ENCODE measurements at places on chromosomes 13 and 19.

- DNase-seq = no peak
Measured at GRCh38 chr13:85170372-85170771, 628.8 kb downstream of the SLITRK6 start.

GRCh38 chr13:40764587-40765403, 6.2 kb downstream of the MRPS31 start:
- peak; percentile 67 for DNase-seq

- DNase-seq = no peak
Measured at GRCh38 chr19:39307822-39308530, 11.8 kb downstream of the IFNL1 start.

DNA sequence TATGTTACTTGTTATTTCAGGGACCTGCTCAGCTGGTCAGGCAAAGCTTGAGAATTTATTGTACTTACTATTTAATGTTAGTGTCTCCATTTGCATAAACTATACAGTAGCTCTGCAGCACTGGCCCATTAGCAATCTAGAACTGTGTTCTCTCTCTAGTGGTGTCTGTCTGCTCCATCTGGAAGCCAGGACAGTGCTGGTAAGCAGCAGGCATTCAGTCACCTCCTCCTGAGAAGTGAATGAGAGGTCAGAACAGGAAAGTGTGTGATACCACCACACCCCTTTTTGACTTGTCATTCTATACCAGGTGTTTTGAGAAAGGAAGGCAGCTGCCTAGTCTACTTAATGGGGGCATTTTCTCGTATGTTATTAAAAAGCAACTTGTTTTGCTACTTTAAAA, 3.9 kb downstream of the COG3 start:
- peak; percentile 22 for DNase-seq

- no peak for DNase-seq
Measured at GRCh38 chr13:75417656-75418055, 64.3 kb downstream of the TBC1D4 start.

DNA sequence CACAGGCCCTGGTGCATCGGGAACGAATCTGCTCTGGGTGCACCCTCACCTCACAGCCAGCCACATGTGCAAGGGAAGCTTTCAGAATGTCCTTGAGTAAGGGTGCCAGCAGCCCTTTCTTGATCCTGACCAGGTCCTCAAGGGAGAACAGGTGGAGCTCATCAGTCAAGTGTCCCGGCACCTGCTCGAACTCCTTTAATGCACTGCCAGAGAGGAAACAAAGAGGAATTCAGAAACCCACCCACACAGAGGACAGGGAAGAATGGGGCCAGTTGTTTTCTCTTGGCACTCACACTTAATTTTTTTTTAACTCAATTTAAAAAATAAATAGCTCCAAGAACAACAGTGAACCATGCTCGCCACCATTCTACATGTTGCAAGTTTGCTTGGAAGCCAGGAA, 41.7 kb downstream of the RUBCNL start:
- no peak for DNase-seq

- DNase-seq = no peak
Measured at GRCh38 chr13:77893066-77893465, 25.6 kb downstream of the EDNRB start.

DNA sequence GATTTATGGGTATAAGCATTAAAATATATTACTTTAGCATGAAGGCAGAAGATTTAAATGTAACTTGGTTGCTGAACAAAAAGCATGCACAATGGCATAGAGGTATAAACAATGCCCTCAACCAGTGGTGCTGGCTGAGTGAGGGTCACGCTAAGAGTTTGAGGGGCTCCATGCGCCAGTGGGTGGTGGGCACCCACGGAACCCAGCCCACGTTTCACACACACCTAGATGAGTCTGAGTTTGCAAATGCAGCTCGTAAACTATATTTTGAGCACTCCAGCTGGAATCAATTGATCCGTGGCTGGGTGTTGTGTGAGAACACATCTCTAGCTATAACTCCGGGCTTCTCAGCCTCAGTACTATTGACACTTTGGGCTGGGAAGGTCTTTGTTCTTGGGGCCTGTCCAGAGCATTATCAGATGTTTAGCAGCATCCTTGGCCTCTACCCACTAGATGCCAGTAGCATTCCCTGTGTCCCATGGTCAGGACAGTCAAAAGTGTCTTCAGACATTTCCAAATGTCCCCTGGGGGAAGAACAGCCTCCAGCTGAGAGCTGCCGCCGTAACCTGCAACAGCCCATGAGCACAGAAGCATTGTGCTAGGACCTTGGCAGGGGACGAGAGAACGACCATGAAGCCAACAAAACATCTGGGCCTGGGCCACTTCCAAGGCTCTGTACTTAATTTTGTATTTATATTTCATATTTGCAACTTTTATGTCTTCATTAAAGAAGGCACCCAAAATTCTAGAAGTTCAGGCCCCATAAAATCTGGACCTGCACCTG, 108.1 kb upstream of the SOX1 start:
- no peak for DNase-seq

DNA sequence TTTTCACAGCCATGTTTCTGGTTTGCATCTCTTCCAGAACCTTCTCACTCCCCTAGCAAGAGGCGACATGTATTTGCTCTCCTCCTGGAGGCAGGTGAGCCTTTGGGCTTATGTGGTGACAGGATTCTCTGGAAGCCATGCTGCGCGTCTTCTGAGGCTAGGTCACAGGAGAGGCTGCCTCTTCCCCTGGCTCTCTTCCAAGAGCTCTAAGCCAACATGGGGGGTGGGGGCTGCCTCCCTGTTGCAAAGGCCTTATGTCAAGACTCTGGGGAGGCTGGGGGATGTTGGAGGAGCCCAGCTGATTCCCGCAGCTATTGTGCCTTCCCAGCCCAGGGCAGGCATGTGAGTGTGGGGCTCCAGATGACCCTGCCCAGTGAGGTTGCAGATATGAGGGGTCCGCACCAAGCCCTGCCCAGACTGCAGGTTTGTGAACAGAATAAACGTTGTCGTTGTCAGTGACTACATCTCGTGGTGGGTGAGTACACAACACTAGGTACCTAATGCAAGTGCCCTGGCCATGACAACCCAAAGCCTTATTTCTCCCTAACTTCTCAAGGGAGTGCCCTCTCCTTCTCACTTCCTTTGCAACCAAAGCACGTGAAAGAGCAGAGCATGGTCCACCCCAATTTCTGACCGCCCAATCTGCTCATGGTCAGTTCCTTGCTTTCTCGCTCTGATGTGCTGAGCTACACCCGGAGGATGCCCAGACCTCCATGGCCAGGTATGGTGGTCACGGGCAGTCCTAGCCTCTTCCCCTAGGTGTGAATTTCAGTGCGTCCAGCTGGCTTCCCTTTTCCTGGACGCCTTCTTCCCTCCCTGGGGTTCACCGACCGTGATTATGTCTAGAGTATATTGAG, 44.9 kb downstream of the TEX29 start:
- DNase-seq = no peak

DNA sequence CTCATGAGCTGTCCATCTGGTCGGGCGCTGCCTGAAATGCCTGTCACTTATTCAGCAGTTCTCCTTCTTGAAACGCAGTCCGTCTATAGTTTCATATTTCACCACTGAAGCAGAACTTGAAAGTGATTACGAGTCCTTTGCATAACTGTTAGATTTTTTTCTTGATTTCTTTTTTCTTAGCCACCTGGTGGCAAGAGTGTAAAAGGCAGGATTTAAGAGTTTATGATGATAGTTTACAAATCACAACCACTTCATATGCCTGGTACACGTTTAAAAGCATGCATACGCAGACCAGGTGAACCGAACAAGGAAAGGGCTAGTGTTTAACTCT, 45.8 kb downstream of the GGACT start:
- DNase-seq = peak; percentile 48

- no peak for DNase-seq
Measured at GRCh38 chr19:30222992-30223865, 149.0 kb upstream of the ZNF536 start.

GRCh38 chr19:18389726-18390064, 3.7 kb downstream of the GDF15 start:
- no peak for DNase-seq

DNA sequence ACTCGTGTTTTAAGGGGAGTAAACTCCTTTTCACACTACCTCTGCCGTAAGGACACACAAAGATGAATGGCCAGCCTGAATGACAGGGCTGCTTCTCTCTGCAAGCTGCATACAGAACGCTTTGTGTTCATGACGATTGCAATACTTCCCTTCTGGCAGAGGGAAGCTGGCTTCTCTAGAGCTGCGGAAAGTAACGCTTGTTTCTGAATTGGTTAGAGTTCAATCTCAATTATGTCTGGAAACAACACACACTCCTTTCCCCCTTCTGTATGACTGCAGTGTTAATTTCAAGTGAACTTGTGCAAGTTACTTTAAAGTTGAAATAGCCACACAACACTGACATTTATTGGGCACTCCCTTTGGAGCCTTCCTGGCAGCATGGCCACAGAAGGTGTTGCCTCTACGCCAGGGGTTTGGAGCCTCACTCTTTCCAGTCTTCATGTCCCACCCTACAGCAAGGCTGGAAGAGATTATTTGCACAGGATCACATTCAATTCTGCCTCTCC, 242.6 kb downstream of the NDFIP2 start:
- DNase-seq = no peak

- DNase-seq = peak; percentile 54
Measured at GRCh38 chr19:29263305-29264135, 50.6 kb upstream of the UQCRFS1 start.

GRCh38 chr19:42606660-42607351, 12.1 kb upstream of the CEACAM8 start:
- peak; percentile 65 for DNase-seq

DNA sequence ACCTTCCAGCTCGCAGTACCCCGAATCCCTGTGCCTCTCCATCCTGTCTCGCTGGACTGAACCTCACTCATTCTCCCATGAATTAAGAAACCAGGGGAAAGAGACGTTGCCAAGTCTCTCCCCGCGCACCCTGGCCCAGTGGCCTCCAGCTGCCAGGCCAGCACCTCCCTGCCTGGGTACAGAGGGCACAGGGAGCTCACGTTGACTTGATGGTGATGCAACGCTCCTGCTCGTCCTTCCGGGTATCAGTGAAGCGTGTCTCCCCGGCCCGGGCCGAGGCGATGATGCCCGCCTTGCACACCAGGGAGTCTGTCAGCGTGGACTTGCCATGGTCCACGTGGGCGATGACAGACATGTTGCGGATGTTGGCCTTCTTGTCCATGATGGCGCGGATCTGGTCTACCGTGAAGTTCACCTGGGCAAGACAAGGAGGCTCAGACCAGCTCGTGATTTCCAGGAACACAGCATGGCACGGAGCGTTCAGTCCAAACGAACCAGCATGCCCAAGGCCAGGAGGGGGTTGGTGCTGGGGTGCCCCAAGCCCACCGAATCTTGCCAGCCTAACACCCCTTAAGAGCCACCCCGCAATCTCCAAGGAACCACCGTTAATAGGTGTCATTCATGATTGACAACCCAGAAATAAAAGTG, 1.2 kb downstream of the EEF2 start:
- DNase-seq = peak; percentile 61

GRCh38 chr19:47272448-47273312, 2.0 kb upstream of the INAFM1 start:
- no peak for DNase-seq

DNA sequence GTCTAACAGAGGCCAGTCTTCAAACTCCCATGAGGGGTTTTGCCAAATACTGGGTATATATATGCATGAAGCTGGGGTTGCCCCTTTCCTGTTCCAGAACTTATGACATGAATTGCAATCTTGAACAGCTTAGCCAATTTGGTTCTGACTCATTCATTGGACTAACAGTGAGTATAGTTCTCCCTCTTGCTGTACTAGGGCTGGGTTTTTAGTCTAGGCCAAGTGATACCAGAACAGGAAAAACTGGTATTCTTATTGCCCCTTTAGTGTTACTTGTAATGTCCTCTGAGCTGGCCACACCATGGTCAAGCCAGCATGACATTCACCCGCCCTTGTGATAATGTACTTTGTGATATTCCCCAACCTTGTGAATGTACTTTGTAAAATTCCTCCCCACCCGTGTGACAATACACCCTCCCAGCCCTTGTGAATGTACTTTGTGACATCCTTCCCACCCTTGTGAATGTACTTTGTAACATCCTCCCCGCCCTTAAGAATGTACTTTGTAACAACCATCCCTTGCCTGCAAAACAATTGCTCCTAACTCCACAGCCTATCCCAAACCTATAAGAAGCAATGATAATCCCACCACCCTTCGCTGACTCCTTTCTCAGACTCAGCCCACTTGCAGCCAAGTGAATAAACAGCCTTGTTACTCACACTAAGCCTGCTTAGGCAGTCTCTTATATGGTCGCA, 26.9 kb downstream of the ZNF846 start:
- DNase-seq = no peak

GRCh38 chr13:87169337-87169736, 501.8 kb upstream of the SLITRK5 start:
- DNase-seq = no peak

- no peak for DNase-seq
Measured at GRCh38 chr13:40377783-40378182, 288.7 kb downstream of the FOXO1 start.

DNA sequence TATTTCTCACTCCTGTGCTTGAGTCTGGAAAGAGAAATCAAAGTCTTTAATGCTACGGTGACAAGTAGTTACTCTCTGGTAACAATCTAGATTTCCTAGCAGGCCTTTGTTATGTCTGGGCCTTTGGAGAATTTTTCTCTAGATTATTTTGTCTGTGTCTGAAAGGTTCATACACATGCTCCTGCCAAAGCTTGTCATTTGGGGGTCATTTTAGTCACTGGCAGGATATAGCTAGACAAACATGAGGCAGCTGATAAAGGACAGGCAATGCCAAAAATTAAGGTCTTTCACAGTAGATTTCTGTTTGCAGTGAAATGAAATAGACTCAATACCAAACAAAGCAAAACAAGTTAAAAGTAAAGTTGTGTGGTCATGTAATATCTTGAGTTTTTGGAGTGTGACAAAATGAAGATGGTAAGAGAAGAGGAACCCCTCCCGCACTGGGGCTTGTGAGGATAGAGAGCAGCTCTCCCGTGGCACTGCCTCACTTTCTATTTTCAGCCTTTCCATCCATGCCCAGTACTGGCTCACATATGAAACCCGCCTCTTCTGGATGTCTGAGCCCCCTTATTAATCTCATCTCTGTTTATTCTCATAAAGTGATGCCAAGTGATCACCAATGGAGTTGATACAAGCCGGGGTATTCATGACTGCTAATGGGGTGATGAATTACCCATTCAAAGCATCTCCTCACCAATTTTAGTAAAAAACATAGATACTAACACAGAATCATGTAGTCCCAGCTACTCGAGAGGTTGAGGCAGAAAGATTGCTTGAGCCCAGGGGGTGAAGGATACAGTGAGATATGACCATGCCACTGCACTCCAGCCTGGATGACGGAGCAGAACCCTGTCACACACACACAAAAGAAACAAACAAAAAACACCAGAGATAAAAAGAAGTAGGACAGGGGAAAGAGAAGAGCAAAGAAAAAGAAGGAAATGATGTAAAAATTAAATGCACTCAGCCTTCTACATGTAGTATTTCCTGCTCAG, 389.3 kb downstream of the FGF14 start:
- DNase-seq = no peak

- no peak for DNase-seq
Measured at GRCh38 chr13:81745391-81745790, 1404.5 kb upstream of the SPRY2 start.

DNA sequence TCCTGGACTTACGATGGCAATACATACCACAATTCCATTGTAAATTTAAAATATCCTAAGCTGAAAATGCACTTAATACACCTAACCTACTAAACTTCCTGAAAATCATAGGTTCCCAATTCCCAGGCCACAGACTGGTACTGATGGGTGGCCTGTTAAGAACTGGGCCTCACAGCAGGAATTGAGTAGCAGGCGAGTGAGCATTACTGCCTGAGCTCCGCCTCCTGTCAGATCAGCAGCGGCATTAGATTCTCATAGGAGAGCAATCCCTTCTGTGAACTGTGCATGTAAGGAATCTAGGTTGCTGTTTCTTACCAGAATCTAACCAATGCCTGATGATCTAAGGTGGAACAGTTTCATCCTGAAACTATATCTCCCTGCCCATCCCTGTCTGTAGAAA, 1670.2 kb upstream of the PCDH20 start:
- no peak for DNase-seq

Data from activated CD4-positive, alpha-beta T cell treated with anti-CD3 and anti-CD28 coated beads, Interleukin-10, Interleukin-2, amounts not matched to agents 100 ng/mL and 50 ng/mL, durations not matched to agents 16 hours and 8 hours (primary cell).